ENCODE measurements at places on chromosomes 7 and 10.

DNA sequence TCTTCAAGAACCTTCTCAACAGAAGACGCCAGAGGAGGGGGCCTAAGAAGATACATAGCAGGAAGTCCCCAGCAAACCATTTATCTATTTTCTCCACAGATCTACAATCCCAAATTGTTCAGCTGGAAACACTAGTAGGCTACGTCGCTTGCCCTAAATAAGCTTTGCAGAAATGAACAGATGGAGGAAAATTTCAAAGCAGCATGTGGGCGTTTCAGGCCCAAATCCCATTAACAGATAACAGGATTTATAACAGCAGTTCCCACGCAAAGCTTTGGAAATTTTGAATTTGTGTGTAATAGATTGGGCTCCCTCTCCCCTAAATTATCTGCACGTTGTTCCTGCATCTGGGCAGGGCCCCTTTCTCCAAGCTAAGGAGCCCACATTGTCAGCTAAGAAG lies 60.6 kb upstream of the FRMD4A start:
- DNase-seq = no peak

DNA sequence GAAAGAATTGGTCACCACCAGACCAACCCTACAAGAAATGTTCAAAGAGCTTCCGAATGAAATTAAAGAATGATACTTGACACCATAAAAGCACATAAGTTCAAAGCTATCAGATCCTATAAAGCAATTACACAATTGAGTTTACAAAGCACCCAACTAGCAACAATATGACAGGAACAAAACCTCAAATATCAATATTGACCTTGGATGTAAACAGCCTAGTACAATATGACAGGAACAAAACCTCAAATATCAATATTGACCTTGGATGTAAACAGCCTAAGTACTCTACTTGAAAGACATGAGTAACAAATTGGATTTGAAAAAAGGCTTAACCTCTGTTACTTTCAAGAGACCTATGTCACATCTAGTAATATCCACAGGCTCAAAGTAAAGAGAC lies 1201.4 kb downstream of the XPNPEP1 start:
- DNase-seq = no peak

- DNase-seq = no peak
These were observed 23.7 kb upstream of the ITGB1 start for GRCh38 chr10:32981760-32982159.

DNA sequence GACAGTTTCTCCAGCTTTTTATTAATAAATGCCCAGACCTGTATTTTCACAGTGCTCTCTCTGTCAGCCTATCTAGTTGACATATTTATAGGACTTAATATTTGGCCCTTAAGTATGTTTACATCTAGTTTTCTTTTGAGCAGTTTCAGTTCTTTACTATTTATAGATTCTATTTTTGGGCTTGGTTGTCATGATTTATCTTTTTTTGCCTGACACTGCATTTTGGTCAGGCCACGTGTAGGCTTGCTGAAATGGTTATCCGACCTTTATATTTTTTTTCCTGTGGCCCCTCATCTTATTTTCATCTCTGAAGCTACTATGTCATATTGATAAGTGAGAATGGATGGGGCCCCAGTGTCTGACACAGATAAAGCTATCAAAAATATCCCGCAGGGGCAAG lies 515.4 kb upstream of the FZD8 start:
- no peak for DNase-seq

DNA sequence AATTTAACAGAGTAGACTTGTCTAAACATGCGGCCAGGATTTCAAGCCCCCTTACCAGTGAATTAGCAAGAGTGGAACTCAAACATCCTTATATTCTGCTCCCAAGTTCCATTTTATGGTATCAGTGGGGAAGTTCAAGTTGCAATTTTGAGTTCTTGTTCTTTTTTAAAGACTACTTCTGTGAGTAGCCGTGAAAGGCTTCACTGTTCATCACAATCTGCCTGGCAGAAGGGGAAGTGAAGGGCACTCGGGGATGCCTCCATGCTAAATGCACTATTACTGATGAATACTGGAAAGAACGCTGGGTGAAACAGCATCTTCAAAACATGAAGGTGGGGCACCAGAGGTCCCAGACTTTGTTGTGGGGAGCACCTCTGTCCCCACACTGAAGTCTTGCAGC lies 22.4 kb upstream of the FGL2 start:
- DNase-seq = no peak

DNA sequence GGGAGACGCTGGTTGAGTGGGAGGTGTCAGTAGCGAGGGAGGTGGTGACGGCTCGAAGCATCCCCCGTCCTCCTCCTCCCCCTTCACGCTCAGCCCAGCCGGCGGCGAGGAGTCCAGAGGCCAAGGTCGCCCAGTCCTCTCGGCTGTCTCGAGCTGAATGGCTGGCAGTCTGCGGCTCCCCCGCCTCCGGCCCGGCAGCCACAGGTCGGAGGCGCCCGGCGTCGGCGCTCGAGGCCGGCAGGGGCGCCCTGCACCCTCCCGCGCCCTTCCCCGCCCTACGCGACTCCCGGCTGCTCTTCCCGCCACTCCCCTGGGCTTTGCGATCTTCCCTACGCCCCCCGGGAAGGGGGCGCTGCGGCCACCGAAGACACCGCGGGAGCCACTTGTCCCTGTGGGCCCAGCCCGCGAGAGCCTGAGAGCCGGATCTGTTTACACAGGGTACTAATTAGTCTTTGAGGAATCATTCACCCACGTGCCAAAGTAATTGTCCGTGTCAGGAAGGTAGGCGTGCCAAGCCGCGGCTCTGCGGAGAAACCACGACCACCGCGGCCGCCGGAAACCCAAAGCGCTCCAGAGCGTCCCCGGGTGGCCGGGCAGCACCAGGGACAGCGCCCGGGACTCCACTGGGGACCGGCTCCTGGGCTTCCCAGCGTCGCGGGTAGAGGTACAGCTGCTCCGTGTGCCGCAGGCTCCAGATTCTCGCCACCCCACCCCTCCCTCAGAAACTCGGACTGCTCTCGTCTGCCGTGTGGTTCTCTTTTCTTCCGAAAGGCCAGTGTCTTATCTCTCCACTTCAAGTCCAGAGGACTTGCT lies at the start of gene NXPH1:
NXPH1 (plus strand) TSS at position 133 of the 813 bp plus-strand sequence.
- peak; percentile 33 for DNase-seq

- no peak for DNase-seq
These were observed 9.9 kb upstream of the GSAP start for GRCh38 chr7:77426052-77426404.

DNA sequence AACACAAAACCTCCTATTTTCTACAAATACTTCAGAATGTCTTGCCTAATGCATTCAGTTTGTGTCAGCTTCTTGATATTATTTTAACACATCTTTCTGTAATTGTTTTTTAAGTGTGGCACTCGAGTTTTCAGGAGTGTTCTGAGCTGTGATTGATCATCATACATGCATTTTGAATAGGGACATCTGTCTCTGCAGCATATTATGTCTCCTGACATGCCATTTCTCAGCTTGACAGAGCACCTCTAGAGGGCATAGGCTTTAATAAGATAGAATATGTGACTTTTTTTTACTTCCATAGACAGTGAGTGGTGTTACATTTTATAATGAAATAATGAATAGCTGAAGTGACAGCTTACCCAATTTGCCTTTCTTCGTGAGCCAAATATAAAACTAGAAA lies 219.2 kb upstream of the HDAC9 start:
- no peak for DNase-seq

- no peak for DNase-seq
These were observed 5.2 kb downstream of the SFMBT2 start for GRCh38 chr10:7405637-7406036.

- DNase-seq = no peak
These were observed 171.8 kb downstream of the MLLT10 start for GRCh38 chr10:21705828-21706176.

DNA sequence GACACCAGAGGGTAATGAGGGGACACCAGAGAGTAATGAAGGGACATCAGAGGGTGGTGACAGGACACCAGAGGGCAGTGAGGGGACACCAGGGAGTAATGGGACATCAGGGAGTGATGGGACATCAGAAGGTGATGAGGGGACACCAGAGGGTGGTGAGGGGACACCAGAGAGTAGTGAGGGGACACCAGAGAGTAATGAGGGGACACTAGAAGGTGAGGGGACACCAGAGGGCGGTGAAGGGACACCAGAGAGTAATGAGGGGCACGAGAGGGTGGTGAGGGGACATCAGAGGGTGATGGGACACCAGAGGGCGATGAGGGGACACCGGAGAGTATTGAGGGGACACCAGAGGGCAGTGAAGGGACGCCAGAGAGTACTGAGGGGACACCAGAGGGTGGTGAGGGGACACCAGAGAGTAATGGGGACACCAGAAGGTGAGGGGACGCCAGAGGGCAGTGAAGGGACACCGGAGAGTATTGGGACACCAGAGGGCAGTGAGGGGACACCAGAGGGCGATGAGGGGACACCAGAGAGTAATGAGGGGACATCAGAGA lies 10.6 kb downstream of the NACAD start:
- DNase-seq = no peak

DNA sequence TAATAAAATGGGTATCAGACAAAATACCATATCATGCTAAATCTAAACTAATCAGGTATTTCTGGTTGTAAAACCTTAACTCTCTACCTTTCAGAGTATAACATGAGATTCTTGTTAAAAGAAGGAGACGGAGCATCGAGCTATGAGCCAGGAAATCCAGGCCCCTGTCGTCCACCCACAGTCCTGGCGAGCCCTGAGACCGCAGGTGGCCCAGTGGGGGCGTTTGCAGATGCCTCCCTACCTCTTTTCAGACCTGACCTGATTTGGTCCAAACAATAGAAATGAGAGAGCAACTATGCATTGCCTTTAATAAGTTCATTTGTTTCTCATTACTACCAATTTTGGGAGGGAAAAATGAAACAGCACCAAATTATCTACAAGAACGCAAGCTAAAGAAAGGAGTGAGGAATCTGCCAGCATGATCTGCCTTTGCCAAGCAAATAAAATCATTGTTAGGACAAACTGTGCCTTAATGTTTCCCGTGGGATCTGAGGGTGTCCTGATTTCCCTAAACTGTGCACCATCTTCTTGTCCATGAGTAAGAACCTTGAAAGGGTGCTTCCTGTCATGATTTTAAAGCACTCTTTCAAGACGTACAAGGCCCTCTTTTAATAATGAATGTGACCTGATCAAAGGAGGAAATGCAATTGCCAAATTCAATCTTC lies 166.7 kb downstream of the TCERG1L start:
- DNase-seq = no peak

DNA sequence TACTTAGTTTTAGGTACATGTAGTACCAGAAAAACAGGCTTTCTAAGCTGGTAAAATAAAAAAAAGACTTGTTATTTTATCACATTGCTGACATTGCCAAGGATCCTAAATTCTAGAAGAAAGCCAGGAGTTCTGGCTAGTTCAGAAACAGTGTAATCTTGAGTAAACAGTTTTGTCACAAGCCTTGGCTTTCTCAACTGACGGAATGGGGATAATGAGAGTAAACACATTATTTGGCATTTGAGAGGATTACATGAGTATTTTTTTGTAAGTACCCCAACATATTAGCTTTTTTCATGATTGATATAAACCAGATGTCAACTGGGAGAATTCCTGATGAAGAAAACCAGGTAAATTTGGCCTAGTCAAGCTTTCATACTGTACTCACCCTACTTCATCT lies 269.8 kb downstream of the SORCS1 start:
- no peak for DNase-seq

- no peak for DNase-seq
These were observed 172.1 kb downstream of the CELF2 start for GRCh38 chr10:11189582-11190376.

DNA sequence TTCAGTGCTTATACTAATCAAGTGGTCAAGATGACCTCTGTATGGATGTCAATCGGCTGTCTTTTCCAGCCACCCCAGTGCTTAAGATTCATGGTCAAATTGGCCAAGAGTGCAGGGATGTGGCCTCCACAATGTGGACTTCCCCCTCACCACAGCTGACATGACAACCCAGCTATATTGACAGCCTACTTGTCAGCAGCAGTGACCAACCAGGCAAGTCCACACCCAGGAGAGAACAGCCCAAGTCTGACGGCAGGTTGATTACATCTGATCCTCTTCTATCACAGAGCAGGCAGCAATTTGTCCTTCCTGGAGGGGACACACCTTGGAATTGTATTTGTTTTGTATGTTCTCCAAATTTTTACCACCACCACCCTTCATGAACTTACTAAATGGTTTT lies 8.2 kb upstream of the ERVW-1 start:
- no peak for DNase-seq

- DNase-seq = no peak
These were observed 2.3 kb downstream of the LOXL4 start for GRCh38 chr10:98265403-98266378.

DNA sequence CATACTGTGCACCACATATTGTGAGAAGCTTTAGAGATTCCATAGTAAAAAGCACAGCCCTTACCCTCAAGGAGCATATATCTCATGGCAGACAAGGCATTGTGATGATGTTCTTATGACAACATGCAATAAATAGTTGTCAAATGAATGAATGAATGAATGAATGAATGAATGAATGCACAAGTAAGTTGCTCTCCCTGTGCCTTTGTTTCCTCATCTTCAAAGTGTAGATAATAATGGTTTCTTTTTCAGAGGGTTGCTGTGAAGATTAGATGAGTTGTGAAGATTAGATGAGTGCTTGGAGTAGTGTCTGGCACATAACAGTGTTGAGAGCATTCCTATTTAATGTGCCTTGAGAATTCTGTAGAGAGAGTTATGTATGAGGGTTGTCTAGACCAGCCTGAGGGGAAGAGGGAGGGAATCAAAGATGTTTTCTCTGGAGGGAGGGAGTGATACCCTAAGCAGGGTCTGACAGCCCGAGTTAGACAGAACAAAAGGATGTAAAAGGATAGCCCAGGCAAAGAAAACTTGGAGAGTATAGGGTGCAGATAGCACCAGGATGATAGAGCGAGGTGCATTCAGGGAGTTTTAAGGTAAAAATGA lies 217.2 kb downstream of the RELN start:
- no peak for DNase-seq

GRCh38 chr10:71213127-71213621 lies 804 bp downstream of the UNC5B start:
- DNase-seq = peak; percentile 58

DNA sequence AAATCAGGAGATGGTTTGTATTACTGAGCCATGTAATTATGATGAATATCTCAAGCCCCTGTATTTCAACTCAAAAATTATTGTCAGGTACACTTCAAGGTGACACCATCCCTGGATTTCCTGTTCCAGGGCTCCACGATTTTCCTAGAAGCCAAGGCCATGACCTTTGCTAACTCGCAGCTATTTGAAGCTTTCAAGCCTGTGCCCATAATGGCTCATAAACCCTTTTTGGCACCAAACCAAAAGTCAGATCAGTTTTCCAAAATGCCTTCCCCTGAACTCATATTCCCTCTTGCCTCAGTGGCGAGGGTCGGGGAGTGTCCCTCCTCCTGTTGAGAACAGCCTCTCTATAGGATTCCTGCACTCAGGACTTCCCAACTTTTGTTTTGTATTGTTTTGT lies 70.8 kb downstream of the HIP1 start:
- DNase-seq = no peak

GRCh38 chr7:98165827-98166667 lies 45.2 kb upstream of the BHLHA15 start:
- DNase-seq = peak; percentile 72

All from activated T-cell treated with anti-CD3 and anti-CD28 coated beads, Interleukin-2, amount 50 U/mL, for 48 hours (primary cell).